ENCODE measurements at places on chromosomes 16 and 17.

GRCh38 chr16:78800523-78800922 is 701.1 kb downstream of the WWOX start:
- no peak for DNase-seq

DNA sequence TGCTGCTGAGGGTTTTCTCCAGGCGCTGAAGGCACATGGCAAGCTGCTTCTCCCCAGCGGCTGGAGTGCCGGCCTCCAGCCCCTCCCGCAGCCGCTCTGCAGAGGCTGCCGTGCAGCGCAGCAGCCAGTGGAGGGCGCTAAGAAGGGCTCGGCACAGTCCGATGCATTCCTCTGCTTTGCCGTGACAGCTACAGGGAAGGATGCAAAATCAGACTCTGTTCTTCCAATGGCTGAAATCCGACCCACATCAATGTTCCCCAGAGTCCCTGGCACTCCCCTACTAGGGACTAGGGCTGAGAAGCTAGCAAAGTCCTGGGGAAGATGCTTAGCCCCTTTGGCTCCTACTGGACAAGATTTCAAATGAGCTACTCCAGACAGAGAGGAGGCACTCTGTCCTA is 19.0 kb downstream of the MED24 start:
- DNase-seq: no peak

- no peak for DNase-seq
These were observed 10.9 kb downstream of the ZNF18 start for GRCh38 chr17:11986179-11986941.

- no peak for DNase-seq
These were observed 3.1 kb upstream of the MED11 start for GRCh38 chr17:4728124-4728523.

DNA sequence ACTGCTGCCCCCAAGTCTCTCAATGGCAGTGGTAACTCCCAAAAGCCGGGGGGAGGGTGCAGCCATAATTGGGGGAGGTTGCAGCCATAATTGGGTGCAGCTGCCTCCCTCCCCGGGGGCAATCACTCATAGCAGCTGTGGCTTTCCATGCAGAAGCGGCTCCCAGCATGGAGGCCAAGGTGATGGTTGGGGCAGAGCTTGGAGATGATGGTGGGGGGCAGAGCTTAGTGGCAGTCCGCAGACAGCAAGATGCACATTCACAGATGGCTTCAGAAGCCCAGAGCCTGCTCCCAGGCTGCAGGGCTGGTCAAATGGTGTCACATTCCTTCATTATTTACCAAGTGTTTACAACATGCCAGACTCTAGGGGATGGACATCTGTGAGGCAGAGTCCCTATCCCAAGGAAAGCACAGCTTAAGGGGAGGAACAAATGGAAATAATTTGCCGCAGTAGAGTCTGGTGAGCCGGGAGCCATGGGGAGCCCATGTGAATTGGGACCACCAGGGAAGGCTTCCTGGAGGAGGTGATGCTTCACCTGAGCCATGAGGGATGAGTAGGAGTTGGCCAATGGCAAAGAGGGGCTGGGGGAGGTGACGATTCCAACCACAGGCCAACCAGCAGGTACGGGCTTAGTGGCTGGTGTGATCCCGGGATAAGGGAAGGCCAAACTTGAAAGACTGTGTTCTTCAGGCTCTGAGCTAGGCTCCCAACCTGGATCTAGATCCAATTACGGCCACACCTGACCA is 8.1 kb downstream of the DOC2B start:
- no peak for DNase-seq

DNA sequence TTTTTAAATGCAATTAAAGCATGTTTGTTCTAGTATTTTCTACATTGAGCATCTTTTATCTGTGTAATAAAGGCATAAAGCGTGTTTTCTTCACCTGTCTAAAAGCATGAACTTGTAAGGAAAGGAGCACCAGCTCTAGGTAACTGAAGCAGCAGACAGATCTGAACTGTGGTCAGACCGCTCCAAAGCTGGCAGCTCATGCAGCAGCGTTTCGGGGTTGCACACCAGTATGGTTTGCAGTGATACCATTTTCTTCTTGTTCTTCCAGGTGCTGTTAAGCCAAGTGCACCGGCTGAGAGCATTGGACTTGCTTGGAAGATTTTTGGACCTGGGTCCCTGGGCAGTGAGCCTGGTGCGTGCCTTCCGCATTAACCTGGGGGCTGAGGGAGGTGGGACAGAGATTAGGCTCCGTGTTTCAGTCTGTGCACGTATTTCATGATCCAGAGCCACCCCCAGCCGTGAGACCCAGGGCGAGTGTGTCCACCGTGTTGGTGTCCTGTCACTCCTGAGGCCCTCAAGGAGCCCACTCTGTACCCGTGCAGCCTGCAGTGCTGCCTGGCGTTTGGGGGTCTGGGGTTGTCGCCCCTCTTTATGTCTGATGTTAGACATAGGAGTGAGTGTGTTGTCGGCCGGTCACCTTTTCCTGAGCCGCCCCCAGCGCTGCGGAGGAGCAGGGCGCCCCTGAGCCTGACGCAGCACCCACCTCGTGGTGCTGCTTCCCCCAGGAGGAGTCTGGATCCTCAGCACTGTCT is 136.3 kb upstream of the CHMP6 start:
- DNase-seq: no peak

GRCh38 chr16:88957887-88958577 is 19.0 kb downstream of the CBFA2T3 start:
- no peak for DNase-seq

DNA sequence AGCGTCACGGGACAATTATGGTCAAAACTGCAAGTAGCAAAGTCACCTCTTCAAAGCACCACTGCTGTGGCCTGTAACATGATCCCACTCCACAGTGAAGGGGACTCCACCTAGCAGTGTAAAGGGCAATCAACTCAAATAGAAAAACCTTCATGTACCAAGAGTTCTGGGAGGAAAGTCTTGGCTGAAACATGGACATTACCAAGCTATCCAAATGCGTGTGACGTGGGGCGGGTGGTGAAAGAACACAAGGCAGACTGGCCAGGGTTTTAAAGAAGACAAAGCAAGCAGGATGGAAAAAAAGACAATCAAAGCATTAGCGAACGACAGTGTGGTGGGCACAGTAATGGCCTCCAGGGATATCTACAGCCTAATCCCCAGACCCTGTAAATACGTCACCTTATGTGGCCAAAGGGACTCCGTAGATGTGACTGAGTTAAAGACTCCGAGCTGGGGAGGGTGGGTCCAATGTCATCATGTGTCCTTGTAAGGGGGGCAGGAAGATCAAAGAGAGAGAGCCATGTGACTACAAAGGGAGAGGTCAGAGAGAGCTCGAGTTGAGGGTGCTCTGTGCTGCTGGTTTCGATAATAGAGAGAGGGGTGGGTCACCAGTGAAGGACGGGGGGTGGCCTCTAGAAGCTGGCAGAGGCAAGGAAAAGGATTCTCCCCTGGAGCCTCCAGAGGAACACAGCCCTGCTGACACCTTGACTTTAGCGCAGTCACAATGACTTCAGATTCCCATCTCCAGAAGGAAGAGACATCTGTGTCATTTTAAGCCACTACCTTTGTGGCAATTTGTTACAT is 6.0 kb downstream of the HSDL1 start:
- DNase-seq: no peak

DNA sequence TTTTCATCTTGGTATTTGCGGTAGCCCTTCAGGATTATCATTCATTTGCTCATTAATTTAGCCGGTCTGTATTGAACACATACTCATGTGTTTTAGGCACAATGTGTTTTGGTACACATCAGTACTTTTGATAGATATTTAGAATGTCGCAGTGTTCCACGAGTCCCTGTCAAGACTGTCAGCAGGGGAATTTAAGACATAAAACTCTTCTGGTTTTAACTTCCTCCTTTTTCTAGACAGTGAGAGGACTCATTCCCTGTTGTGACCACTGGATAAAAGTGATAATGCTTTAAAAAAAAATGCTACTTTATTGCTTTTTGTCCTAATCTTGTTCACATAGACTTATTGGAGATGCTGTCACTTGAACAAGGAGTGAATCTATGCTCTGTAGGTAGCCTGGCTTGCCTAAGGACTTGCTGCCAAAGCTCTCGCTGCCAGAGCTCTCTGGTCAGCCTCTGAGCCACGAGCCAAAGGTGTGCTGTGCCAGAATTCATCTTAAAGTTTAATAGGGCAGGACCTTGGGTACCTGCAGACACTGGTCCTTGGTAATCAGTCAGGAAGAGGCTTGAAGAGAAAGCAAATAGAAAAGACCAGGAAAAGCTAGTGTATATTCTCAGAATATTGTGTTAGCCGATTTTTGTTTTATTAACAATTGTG is 5.4 kb downstream of the DCAF7 start:
- DNase-seq: no peak

GRCh38 chr17:65885541-65886312 is 306.2 kb downstream of the CEP112 start:
- DNase-seq: no peak

DNA sequence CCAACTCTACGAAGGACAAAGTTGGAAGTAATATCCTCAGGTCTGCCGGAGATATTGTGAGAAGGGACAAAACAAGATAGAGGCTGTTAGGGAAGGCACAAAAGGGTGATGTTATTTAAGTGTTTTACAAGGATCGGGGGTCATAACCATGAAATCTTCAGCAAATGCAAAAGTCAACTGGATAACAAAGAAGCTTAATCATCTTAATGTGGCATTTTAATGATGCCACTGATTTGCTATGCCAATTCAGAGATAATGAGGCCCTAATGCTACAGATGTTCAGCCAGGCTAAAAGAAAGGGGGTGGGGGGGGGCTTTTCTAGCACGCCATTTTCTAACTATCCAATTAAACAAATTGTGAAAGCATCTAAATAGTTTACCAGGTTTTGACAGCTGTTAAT is 63.1 kb downstream of the IKZF3 start:
- DNase-seq: no peak

- no peak for DNase-seq
These were observed 2.6 kb downstream of the CTRB2 start for GRCh38 chr16:75204410-75204758.

DNA sequence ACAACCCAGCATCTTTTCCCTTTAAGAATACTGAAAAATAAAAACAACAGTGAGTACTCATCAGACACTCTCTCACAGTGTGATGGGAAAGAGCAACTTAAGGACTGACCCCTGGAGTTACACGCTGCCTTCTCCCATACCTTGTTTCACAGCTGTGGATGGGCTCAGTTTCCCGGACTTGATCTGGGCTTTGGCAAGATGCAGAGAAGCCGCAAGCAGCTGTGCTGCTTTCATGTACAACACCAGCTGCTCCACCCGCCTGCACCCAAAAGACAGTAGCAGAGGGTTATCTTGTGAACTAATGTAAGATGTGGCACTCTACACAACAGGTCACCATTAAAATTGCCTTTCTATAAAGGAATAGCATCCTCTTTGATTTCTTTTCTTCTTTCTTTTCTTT is 32.7 kb upstream of the ALDH3A1 start:
- no peak for DNase-seq

DNA sequence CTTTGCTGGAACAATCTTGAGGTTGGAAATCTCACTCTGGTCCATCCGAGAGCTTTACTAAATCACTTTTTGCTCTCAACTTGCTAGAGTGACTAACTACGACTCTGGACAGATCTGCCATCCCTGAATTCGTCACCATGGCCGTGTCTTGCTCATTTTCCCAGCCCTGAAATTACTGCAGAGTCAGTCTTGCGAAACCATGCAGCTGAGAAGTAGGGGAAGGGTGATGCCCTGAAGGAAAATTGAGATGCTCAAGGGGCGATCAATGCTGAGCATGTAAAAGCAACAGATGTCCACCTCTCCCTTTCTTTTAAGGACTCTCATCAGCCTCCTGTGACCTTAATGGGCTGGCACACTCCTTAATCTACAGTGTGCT is 18.8 kb downstream of the PCTP start:
- DNase-seq: no peak

DNA sequence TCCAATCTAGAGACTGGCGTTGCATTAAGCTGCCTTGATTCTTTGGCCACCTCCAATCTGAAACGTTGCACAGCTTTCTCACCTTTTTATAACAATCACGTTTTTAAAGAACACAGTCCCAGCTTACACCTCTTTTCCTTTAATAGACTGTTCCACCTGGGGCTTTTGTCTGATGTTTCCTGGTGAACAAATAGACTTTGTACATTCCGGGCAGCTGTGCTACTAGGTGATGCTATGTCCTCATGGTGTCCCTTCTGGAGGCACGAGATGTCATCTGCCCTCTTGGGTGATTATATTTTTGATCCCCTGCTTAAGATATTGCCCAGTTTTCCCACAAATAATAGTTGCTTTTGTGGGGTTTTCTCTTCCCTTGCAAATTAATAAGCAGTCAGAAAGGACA is 225.5 kb downstream of the SOX9 start:
- DNase-seq: no peak

- DNase-seq: no peak
These were observed 478.4 kb downstream of the HS3ST3B1 start for GRCh38 chr17:14779241-14779640.

DNA sequence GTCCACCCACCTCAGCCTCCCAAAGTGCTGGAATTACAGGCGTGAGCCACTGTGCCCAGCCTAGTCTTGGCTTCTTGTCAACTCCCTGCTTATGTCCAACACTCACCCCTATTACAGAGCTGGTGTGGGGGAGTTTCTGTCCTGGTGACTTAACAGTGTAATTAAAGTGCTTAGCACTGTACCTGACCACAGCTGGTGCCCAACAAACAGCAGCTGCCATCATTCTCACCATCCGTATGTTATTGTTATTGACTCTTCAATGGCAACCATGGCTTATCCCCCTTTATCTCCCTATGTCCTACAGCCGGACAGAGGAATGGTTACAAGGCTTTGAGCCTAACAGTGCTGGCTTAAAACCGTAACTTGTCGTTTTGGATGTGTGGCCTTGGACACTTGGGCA is 17.0 kb upstream of the BRCA1 start:
- DNase-seq: no peak

- DNase-seq: no peak
These were observed 381.8 kb upstream of the MAF start for GRCh38 chr16:79982361-79982760.

GRCh38 chr17:69717214-69717613 is 302.7 kb downstream of the MAP2K6 start:
- DNase-seq: no peak

DNA sequence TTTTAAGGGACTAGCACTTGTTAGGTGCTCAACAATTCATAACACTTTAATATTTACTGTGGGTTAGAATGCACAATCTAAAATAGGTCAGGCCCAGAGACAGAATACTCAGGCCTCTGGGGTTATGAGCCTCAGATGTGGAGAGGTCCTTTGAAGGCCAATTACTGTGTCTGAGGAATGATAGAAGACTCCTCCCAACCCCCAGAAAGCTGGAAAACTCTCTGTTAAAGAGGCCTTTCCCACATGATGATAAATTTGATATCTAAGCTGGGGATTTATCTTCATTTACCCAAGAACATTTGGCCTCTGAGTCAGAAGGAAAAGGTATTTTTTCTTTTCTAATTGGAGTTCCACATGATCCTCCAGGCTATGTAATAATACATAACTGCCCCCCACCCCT is 41.1 kb upstream of the MMD start:
- DNase-seq: no peak

Data from omental fat pad (tissue), 4 donors.